ENCODE measurements at places on chromosomes 16 and 17.

- no peak for DNase-seq
Measured at GRCh38 chr16:2162676-2163118, 7.1 kb downstream of the TRAF7 start.

DNA sequence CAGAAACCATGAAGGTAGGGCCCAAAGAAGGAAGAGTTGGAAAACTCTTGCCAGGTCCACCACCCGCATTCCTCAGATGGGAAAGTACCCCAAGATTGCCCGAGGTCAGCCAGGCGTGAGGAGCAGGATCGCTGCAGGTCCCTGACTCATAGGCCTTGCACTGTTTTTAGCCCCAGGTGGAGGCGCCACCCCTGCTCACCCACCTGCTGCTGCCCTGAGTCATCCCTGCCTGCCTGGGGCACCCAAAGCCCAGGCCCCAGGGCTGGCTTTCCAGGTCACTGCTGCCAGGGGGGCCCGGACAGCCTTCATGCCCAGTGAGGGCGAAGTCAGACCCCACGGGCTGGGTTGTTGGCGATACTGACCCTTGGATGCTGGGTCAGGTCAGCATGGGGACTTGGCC is 100.9 kb downstream of the AMFR start:
- DNase-seq = peak; percentile 95

GRCh38 chr16:17252064-17252463 is 218.7 kb downstream of the XYLT1 start:
- no peak for DNase-seq

- DNase-seq = no peak
Measured at GRCh38 chr16:28292731-28293600, 641 bp downstream of the SBK1 start.

DNA sequence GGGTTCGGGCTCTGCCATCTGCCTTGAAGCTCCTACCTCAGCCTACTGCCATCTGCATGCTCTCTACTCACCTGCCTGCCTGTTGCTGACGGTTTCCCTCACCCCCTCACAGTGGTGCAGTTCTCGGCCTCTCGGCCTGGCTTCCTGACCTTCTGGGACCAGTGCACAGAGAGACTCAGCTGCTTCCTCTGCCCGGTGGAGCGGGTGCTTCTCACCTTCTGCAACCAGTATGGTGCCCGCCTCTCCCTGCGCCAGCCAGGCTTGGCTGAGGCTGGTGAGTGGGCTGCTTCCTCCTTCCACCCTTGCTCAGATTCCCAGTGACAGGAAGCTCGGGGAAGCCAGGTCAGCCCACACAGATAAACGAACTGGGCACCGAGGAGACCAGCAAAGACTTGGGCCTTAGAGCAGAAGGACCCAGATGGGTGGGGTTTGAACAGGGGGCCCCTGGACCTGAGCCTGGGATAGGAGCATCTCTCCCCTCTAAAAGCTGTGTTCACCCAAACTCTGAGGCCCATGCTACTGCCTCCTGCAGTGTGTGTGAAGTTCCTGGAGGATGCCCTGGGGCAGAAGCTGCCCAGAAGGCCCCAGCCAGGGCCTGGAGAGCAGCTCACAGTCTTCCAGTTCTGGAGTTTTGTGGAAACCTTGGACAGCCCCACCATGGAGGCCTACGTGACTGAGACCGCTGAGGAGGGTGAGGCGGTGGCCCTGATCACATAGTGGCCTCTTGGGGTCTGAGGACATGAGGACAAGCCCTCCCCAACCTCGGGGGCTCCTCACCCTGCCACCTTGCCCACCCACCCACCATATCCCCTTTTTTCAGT is 16.4 kb downstream of the RIPOR1 start:
- DNase-seq = no peak

GRCh38 chr17:50471009-50471905 is 2.6 kb upstream of the CHAD start:
- DNase-seq = no peak

GRCh38 chr17:81566461-81567126 is 14.4 kb upstream of the FAAP100 start:
- DNase-seq = no peak

DNA sequence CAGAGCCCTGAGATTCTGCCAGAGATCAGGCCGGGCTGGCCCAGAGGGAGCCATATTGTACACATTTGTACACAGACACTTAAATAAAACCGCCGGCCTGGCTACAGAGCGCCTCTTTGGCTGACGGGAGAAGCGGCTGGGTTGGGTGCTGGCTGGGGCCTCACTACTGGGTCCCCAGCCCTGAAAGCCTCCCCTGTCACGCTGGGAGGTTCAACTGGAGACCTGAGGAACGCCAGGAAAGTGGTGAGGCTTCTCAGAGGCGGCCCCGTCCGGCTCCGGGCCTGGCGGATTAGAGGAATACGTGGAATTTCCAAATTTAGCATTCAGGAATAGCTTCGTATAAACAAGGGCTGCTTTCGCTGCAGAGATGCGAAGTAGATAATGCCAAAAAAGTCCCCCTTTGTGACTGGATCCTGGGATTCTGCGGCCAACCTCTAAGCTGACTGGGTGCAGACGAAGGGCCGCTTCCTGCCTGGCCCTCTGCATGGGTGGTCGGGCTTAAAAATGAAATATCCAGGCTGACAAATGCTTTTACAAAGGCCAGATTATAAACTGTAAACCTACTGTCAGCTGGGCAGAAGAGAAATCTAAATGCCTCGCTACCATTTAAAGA is 252.4 kb downstream of the IRF8 start:
- no peak for DNase-seq

DNA sequence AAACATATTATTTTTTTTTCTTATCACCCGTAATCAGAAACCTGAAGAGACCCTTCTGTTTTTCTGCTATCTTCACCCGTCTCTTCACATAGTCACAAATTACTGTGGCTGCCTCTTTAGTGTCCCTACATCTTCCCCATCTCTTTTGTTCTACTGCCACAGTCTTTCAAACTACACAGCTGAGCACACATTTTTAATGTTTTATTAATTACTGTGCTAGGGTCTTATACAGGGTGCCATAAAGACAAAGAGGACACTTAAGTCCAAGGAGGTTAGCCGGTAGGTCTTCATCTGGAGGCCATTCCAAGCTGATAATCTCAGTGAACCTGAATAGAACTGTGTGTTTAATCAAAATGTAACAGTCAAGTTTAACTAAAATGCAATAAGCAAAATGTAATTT is 20.7 kb downstream of the CNTNAP4 start:
- DNase-seq = no peak

DNA sequence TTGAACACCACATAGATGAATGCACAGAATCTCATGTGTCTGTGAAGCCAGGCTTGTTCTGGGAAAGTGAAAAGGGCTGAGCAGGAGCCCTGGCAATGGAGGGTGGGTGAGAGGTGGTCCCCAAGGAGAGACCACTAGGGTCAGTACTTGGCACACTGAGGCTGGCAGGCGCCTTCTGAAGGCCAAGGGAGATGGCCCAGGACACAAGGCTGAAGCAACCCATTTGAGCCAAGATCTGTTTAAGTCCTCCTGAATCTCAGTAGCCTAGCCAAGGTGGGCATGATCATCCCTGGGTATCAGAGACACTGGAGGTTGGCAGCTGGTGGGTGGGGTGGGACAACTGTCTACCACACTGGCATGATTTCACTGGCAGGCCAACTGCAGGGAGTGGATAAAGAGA is 1741.2 kb downstream of the TP53TG3F start:
- no peak for DNase-seq

- no peak for DNase-seq
Measured at GRCh38 chr16:22250522-22250921, 44.4 kb downstream of the EEF2K start.

DNA sequence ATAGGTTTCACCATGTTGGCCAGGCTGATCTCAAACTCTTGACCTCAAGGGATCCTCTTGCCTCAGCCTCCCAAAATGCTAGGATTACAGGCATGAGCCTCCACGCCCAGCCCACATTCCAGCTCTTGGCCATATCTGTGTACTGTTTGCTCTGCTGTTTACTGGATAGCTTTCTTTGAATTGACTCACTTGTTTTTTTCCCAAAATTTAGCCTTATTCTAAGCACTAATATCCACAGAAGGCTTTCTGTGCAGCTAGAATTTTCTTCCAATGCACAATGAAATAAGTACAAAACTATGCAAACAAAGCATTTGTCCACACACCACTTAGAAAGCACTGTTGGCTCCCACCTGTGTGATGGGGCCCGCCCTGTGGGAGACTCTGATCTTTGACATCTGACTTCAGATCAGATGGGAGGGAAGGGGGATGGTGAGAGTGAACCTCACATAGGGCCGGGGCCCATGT is 72.2 kb downstream of the CLEC16A start:
- no peak for DNase-seq
